ENCODE measurements at places on chromosomes 1 and 21.

DNA sequence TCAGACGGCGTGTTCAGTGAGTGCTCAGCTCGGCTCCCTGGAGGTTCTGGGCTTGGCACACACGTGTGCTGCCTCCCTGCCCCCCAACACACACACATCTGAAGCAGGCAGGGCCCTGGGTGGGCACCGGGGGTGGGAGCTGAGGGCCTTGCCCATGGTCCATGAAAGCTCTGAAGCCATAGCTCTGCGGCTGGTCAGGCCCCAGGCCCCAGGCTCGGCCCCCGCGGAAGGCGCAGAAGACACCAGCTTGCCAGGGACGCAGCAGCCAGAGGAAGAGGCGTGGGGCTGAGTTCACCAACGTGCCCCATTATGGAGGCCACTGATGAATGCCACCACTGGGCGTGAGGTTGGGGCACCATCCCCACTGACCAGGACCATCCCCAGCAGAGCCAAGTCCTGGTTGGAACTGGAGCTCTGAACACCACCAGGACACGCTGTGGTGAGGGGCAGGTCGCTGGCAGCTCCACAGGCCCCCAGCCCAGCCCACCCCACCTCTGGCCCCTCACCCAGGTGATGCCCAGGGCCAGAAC is 4.2 kb downstream of the AURKAIP1 start:
- DNase-seq: no peak
- H3K4me3 ChIP-seq: peak overlapping the region; percentile 49
- peak overlapping the region; percentile 62 for H3K27ac ChIP-seq
- no peaks in the 10 kb centered on the region for H3K27me3 ChIP-seq
- peaks cover 33% of the 10 kb centered on the region for H3K36me3 ChIP-seq
- peaks cover 11% of the 10 kb centered on the region for H3K4me1 ChIP-seq

DNA sequence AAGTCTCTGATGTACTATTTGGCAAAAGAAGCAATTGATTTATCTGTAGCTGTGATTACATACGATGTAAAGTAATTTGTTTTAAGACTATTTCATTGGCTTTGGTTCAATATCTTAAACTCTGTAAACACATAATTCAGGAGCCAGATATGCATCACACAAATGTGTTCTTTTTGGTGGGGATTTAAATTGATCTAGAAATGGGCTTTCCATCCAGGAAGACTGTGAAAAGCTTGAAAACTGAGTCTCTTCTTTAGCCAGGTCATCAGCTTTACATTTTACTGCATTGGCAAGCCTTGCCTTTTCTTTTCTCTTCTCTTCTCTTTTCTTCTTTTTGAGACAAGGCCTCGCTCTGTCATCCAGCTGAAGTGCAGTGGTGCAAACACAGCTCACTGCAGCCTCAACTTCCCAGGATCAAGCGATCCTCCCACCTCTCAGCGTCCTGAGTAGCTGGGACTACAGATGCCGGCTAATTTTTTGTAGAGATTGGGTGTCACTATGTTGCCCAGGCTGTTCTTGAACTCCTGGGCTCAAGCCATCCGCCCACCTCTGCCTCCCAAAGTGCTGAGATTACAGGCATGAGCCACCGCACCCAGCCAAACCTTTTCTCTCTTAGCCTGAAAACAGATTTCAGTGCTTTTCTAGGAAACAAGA is 1.4 kb downstream of the RCAN3 start:
- H3K27me3 ChIP-seq: peaks cover 9% of the 10 kb centered on the region
- peaks cover 54% of the 10 kb centered on the region for H3K4me1 ChIP-seq
- H3K36me3 ChIP-seq: peaks cover 30% of the 10 kb centered on the region

DNA sequence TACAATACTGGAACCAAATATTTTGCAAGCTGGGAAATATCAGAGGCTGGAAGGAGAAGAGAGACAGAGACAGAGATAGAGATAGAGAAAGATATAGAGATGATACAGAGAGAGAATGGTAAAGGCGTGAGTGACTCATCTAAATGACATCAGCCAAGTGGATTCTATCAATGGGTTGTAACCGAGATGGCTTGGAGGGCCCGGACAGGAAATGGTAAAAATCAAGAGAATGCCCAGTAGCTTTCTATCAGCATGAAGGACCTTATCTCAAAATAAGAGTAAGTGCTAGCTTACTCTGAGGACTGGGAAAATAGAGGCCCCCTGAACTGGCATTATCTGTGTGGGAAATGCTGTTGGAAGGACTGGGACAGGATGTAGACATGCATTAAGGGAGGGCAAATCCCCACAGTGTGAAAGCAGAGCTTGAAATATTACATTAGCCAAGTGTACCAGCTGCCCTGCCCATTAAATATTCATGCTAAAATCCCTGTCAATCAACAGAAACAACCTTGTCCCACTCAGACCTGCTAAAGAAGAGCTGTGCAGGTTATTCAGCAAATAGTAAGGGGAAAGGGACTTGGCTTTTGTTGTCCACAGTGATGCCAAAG is 76.6 kb upstream of the ZNF644 start:
- no peak overlapping the region for H3K27ac ChIP-seq
- H3K27me3 ChIP-seq: peaks cover 25% of the 10 kb centered on the region
- DNase-seq: no peak
- peaks cover 4% of the 10 kb centered on the region for H3K36me3 ChIP-seq
- H3K4me1 ChIP-seq: peaks cover 19% of the 10 kb centered on the region

GRCh38 chr1:188155261-188155660 is 1326.5 kb downstream of the PLA2G4A start:
- no peak overlapping the region for H3K4me3 ChIP-seq
- H3K27me3 ChIP-seq: no peaks in the 10 kb centered on the region
- H3K27ac ChIP-seq: no peak overlapping the region

GRCh38 chr1:211870156-211870555 is 39.6 kb upstream of the LPGAT1 start:
- no peak overlapping the region for H3K4me3 ChIP-seq
- no peaks in the 10 kb centered on the region for H3K36me3 ChIP-seq

DNA sequence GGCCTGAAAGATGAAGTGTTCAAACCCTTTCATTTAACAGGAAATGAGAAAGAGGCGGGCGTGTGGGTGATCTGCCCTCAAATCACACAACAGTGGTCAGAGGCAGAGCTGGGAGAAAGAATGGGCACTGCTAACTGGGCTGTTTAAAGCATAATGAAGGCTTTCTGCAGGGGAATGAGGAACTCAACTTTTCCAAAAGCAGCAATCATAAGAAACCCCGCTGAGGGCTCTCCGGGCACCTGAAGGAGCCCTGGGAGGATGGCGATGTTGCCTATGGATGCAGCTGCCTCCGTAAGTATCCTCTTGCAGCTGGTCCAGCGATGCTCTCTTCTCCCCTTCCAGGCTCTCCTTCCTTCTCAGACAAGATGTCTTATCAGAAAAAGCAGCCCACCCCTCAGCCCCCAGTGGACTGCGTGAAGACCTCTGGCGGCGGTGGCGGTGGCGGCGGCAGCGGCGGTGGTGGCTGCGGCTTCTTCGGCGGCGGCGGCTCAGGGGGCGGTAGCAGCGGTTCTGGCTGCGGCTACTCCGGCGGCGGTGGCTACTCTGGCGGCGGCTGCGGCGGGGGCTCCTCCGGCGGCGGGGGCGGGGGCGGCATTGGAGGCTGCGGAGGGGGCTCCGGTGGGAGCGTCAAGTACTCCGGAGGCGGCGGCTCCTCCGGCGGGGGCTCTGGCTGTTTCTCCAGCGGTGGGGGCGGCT is 1.2 kb downstream of the LORICRIN start:
- peaks cover 75% of the 10 kb centered on the region for H3K27me3 ChIP-seq
- no peak for DNase-seq
- H3K27ac ChIP-seq: peak overlapping the region; percentile 45
- peaks cover 3% of the 10 kb centered on the region for H3K36me3 ChIP-seq
- peak overlapping the region; percentile 78 for H3K4me3 ChIP-seq

- peaks cover 12% of the 10 kb centered on the region for H3K27me3 ChIP-seq
- peaks cover 11% of the 10 kb centered on the region for H3K4me1 ChIP-seq
- no peak for DNase-seq
- no peaks in the 10 kb centered on the region for H3K36me3 ChIP-seq
Measured at GRCh38 chr1:114302821-114303220, 149.2 kb upstream of the SYT6 start.

GRCh38 chr21:40481764-40482163 is 365.2 kb downstream of the DSCAM start:
- H3K36me3 ChIP-seq: no peaks in the 10 kb centered on the region
- no peaks in the 10 kb centered on the region for H3K27me3 ChIP-seq
- DNase-seq: no peak
- H3K27ac ChIP-seq: no peak overlapping the region
- H3K4me1 ChIP-seq: no peaks in the 10 kb centered on the region

DNA sequence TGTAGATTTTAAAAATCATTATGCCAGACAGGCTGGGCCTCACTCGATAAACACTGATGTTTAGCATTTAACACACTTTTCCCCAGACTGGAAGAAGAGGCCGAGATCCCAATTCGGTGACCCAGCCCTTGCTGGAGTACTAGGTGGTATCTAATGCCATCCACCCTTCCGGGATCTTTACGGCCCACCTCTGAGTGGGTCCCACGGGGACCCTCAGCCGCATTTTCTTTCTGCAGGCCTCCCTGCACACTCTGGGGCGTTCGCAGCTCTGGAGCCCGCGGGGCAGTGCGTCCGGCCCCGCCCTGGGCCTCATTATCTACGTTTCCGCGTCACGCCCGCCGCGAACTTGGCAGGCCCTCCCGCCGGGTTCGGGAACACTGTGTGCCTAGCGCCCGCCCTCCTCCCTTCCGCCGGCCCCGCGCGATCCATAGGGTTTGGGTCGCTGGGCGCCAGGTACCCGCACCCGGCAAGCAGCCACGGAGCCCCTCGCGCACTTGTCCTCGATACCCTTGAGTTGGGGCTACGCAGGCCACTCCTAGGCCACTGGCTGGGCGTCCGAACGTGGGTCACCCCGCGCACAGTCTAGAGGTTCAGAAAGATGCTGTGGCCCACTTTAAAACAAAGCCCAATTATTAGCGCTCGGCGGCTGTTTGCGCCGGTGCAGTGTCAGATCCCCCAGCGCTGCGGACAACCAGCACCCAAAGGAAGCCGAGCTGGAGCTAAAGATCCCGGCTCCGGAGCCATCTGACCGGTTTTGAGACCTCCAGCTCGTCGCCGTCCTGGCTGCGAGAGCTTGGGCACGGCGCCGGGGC is 950 bp upstream of the EVA1C start:
- H3K4me3 ChIP-seq: peak overlapping the region; percentile 93
- DNase-seq: peak; percentile 55
- no peaks in the 10 kb centered on the region for H3K27me3 ChIP-seq
- H3K4me1 ChIP-seq: peaks cover 56% of the 10 kb centered on the region
- peak overlapping the region; percentile 89 for H3K27ac ChIP-seq
- H3K36me3 ChIP-seq: peaks cover 14% of the 10 kb centered on the region

- peaks cover 50% of the 10 kb centered on the region for H3K36me3 ChIP-seq
- H3K4me1 ChIP-seq: peaks cover 10% of the 10 kb centered on the region
- DNase-seq: no peak
Measured at GRCh38 chr1:54247863-54248515, 48.0 kb downstream of the MRPL37 start.

DNA sequence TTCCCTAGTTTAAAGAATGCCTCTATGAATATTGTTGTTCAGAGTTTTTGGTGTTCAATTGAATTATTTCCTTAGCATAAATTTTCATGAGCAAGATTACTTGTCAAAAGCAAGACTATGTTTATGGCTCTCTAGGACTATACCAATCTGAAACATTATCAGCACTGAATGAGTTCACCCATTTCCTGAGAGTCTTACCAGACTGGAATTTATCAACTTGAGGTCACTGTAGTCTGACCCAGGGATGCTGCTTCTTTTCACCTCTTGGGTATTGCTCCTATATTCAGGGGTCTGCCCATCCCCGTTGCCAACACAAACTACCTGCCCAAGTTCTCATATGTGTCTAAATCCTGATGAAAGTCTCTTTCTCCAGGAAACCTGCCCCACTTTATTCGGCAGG is 42.6 kb downstream of the OPTC start:
- H3K4me1 ChIP-seq: peaks cover 8% of the 10 kb centered on the region
- peaks cover 7% of the 10 kb centered on the region for H3K27me3 ChIP-seq
- no peaks in the 10 kb centered on the region for H3K36me3 ChIP-seq
- no peak for DNase-seq
- peak overlapping the region; percentile 73 for H3K27ac ChIP-seq
- no peak overlapping the region for H3K4me3 ChIP-seq

- peaks cover 74% of the 10 kb centered on the region for H3K27me3 ChIP-seq
- DNase-seq: no peak
- no peak overlapping the region for H3K27ac ChIP-seq
- H3K4me1 ChIP-seq: no peaks in the 10 kb centered on the region
Measured at GRCh38 chr21:35563885-35564451, 496.4 kb downstream of the SETD4 start.

GRCh38 chr21:45853703-45854342 is 127.7 kb upstream of the COL6A1 start:
- H3K27me3 ChIP-seq: peaks cover 63% of the 10 kb centered on the region
- H3K27ac ChIP-seq: no peak overlapping the region
- no peak overlapping the region for H3K4me3 ChIP-seq
- peaks cover 3% of the 10 kb centered on the region for H3K4me1 ChIP-seq
